ENCODE measurements at places on chromosomes 16 and 17.
A peak's percentile ranks its signal among the peaks of the same experiment; 100 is the strongest.

GRCh38 chr17:65163990-65164495 lies 26.9 kb downstream of the RGS9 start:
- peak; percentile 68 for DNase-seq

DNA sequence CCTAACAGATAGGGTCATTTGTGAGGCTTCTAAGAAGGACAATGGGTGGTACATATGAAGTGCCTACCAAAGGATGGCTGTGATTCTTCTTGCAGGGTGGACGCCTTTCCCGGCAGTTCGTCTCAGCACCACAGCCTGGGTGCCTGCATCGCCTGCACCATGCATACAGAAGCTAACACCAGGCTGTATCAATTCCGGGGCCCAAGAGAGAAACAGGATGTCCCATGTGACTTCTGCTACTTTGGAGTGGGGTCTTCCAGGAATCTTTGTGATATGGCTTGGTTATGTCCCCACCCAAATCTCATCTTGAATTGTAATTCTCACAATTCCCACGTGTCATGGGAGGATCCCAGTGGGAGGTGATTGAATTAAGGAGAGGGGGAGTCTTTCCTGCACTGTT lies 251.6 kb upstream of the TNRC6C start:
- DNase-seq, result no peak

DNA sequence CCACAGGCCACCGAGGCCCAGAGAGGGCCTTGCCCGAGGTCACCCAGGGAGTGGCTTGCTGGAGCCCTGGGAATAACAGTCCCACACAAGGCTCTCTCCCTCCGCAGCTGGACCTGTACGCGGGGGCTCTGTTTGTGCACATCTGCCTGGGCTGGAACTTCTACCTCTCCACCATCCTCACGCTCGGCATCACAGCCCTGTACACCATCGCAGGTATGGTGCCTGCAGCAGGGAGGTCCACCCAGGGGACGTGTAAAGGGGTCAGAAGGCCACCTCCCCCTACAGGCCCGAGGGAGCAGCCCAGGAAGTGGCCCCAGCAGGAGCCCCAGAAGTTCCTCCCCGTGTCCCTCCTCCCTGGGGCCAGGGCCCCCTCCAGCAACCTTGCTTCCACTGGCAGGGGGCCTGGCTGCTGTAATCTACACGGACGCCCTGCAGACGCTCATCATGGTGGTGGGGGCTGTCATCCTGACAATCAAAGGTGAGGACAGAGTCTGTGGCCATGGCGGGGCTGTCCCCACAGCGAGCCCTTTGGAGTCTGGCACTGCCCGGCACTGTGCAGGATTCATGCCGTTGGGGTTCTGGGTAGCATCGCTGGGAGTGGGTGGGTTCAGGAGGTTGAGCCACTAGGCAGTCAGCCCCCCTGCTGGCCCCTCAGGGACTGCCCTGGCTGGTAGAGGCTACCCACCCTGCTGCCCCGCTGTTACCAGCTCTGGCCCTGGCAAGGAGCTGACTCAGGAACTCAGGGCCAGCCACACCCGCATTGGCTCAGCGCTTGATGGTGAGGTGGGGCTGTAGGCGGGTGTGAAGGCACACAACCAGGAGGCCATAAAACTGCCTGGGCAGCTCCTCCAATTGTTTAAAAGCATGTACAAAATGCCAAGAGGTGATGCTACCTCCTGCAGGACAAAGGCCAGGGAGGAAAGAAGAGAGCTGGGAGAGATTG lies 17.3 kb downstream of the SLC5A10 start:
- DNase-seq, result no peak

- DNase-seq, result peak; percentile 79
These were observed 167.5 kb downstream of the RAB11FIP4 start for GRCh38 chr17:31558748-31559583.

DNA sequence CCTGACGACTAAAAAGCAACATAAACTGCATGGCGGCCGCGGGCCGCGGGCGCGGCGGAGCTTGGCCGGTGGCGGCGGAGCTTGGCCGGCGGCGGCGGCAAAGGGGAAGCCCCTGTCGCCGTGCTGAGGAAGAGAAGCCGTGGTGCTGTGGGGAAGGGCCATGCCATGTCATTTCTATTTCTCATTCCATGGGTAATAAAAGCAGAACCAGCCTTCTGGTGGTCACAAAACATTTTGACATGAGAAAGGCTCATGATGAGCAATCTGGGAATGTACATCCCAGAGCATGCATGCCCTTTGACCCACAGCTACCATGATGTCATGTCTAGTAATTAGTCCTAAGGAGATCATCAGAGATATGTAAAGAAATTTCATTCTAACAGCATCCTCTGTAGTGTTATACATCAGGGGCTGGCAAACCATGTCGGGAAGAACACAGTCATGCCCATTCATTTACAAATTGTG lies 23.9 kb upstream of the HEATR6 start:
- peak; percentile 51 for DNase-seq

- no peak for DNase-seq
These were observed 6.2 kb downstream of the N4BP1 start for GRCh38 chr16:48603647-48604376.

GRCh38 chr17:17137731-17138585 lies 68.2 kb downstream of the PLD6 start:
- no peak for DNase-seq

Data from fibroblast of pulmonary artery (primary cell).